HFFc6 (cell line): ENCODE measurements at places on chromosomes 6 and 20.

GRCh38 chr6:137734875-137735182 is 132.2 kb upstream of the TNFAIP3 start:
- no peak for DNase-seq

GRCh38 chr6:105900125-105900937 is 185.8 kb upstream of the PRDM1 start:
- DNase-seq = peak; percentile 76

GRCh38 chr20:18588574-18588933 is 700 bp downstream of the DTD1 start:
- DNase-seq = no peak

DNA sequence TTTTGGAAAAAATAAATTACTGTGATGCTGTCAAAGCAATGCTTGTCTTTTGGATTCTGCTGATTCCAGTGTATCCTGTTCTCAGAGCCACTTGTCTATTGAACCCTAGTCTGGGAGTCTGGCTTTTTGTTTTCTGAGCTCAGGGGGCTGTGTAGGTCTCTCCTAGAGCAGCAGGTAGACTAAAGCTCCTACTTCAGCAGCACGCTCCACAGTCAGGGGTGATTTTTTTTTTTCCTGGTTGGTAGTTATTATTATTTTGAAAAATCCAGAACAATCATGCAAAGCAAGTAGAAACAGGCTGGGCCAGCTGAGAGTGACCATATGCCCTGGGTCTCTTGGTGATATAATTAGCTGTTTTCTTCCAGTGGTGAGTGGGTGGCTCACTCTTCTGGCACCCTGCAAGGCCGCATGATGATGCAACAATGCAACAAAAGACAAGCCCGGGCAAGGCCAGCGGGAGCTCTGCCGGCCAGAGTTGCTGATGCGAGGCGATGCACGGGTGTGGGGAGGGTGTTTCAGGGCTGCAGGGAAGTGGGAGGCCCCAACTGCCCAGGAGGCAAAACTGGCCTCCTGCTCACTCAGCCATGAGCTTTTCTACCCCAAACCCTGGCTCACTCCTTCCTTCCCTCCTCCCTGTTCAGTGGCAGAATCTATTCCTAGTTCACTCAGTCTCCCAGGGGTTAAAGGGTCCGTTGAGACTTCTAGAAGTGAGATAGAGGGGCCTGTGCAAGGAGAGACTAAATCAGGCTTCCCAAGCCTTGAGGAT is 11.5 kb upstream of the CDKN1A start:
- peak; percentile 97 for DNase-seq

DNA sequence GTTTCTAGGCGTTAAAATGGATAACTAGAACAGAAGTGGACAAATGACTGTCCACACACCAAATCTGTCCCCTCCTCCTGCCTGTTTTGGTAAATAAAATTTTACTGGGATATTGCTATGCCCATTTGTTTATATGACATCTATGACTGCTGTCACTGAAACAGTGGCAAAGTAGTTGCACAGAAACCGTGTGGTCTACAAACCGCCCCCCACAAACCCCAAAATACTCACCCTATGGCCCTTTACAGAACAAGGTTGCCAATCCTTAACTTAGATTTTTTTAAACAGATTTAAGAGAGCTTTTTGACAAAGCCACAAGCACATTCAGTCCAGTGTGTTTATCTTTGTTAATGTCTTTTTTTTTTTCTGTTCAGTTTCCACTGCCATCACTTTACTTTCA is 137.8 kb downstream of the MTFR2 start:
- DNase-seq = no peak

DNA sequence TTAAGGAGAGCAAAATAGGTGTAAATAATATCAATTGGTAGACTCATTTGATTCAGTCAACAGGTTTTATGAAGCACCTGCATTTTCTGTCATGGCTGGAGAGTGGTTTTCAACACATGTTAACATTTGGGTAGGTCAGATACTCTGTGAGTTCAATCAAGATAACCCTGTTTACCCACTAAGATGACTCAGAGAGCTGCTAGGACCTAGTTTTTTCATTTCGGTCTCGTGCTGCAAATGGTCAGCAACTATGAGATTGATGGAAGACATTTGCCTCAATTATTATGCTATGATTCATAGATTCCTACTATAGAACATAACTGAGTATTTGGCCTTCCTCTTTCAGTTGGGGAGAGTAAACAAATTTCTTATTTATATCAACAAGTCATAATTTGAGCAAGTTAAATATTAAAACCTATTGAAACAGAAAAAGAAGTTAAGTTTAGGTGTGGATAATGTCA is 391.4 kb upstream of the CITED2 start:
- peak; percentile 62 for DNase-seq

GRCh38 chr6:137282254-137282653 is 63.1 kb upstream of the IFNGR1 start:
- DNase-seq = no peak

- DNase-seq = peak; percentile 15
Observed at GRCh38 chr6:97594844-97595243, 311.8 kb upstream of the MMS22L start.

DNA sequence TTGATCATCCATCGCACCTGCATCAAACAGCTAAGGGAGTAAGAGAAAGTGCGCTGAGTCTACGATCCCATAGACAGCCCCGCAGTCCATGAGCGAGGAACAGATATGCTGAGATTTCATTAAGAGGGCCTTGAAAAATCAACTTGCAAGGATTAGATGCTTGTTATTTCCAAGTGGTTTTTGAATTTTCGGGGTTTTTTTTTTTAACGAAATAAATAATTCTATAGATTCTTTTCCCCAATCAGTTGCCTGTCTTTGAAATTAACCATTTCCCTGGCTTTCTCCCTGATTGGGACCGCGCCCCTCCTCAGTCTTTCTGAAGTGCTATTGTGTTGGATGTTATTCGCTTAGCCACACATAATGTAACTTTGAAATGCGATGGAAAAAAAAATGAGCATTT is 48.6 kb downstream of the GNAS-AS1 start:
- DNase-seq = no peak

- no peak for DNase-seq
Observed at GRCh38 chr20:63457737-63458136, 14.7 kb downstream of the KCNQ2 start.

GRCh38 chr20:51404297-51405060 is 138.0 kb downstream of the NFATC2 start:
- no peak for DNase-seq

GRCh38 chr6:105459049-105459448 is 56.2 kb upstream of the PREP start:
- no peak for DNase-seq

DNA sequence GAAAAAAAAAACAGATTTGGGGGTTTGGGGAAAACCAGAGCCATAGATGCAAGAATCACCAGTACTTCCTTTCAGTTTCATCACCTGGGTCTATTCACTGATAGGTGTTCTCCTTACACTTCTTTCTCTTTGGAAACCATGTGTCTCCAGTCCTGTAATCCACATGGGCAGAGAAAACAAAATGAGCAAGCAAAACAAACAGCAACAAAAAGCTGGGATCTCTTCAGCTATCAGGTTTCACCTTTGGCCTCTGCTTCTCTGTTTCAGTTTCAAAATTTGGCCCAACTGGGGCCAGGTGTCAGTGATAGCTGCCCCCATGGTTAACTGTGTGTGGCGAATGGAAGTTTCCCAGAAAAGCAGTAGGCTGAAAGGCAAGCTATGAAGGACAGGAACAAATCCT is 220.0 kb upstream of the THBS2 start:
- DNase-seq = no peak

DNA sequence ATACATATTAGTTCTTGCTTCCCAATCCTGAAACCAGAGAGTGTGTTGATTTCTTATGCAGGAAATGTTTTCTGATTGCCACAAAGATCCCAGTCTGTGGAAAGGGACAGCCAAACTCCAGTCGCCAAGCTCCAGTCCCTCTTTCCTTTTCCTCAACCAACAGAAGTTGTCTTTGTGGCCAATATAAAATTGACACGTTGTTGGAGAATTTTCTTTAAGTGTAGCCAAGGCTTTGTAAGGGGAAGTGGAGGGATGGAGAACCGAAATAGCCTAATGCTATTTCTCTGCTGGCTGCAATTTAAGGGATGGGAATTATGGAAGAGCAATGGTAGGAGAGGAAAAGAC is 5.4 kb downstream of the ADGRB3 start:
- DNase-seq = no peak

GRCh38 chr6:46509981-46510510 is 18.8 kb upstream of the RCAN2 start:
- no peak for DNase-seq
